ENCODE measurements at places on chromosomes 13 and 19. TPM values are rescaled to one million over a fixed set of nuclear protein-coding genes. Genes with fewer than 3 reads are reported as not detected.

Gene PLIN5
- total RNA-seq, result not detected

Gene CBY2
- not detected for total RNA-seq

Gene SRRM5
- total RNA-seq, result 0.17 TPM

Gene RAB11B
- total RNA-seq, result 113 TPM

Gene UQCRFS1
- total RNA-seq, result 36.2 TPM

Gene FLT1
- 1.3 TPM for total RNA-seq

Gene SIGLEC12
- total RNA-seq, result not detected
